ENCODE measurements at places on chromosomes 3 and 15.

DNA sequence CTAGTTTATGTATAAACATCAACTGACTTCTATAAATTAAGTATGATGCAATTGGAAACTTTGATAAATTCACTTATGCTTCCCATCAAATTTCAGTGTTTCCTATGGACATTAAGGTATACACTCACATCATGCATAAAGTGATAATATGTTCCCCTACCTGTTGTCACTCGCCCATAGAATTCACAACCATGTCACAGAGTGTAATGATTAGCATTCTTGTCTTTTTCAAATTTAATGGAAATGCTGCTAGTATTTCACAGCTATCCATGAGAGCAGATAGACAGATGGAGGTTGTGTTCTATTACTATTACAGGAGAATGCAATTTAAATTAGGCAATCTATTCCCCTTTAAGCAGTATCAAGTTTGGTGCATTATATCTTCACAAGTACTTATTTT lies 984 bp downstream of the PLSCR4 start:
- DNase-seq = peak; percentile 47

- no peak for DNase-seq
Observed at GRCh38 chr3:155608228-155608920, 136.5 kb downstream of the PLCH1 start.

GRCh38 chr3:32447865-32448400 lies 54.7 kb downstream of the CMTM6 start:
- no peak for DNase-seq

- DNase-seq = no peak
Observed at GRCh38 chr15:69926006-69926405, 171.7 kb downstream of the TLE3 start.
